ENCODE measurements at places on chromosomes 13 and 19.

GRCh38 chr19:10205636-10206035, 10.9 kb upstream of the DNMT1 start:
- no peak for DNase-seq

GRCh38 chr19:45906221-45906620, 3.8 kb upstream of the MYPOP start:
- DNase-seq: no peak

DNA sequence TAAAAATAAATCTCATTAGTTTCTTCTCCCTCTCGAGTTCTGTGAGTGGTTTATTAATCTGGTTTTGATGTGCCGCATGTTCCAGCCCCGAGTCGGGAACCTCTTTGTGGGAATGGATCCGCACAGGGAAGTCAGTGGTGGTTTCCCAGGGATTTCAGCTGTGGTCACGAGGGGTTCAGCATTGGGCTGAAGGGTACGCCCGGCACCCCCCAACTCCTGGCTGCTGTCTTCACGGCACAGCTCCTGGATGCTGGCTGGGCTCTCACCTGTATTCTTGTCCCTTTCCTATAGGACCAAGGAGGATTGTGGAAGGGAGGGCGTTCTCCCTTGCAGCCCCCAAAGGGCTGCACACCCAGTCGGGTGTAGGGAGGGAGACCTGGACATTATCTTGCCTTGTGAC, 167.8 kb downstream of the ZNF536 start:
- DNase-seq: no peak

GRCh38 chr19:16860118-16860517, 28.7 kb upstream of the F2RL3 start:
- no peak for DNase-seq

- no peak for DNase-seq
Measured at GRCh38 chr13:38850868-38851626, 139.6 kb downstream of the STOML3 start.

DNA sequence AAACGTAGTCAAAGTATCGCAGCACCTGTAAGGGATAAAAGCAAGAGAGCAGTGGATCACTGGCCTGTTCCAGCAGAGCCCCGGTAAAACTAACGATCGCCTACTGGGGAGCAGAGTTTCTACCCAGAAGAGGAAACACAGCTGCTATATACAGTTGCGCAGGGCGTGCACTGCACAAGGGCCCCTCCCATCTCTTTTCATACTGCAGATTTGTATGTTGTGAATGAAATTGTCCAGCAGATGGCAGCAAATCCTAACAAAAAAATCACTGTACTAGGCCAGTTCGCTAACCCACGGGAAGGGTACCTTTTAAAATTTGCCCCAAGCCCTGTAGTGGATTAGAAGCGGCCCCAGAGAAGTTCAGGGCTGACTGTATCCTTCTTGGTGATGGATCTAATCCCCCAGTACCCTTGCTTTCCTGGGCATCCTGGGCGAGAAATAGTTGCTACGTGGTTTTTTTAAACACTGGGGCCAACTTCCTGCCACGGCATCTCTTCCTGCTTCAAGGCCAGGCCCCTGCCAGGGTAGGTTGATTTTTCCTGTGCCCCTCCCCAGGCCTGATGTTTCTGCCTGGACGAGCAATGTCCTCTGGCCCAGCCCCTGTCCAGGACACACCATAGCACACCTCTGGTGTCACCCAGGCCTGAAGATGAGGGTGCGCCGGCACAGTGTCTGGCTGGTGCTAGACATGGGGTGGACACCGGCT, 127.0 kb downstream of the IER2 start:
- DNase-seq: peak; percentile 40

DNA sequence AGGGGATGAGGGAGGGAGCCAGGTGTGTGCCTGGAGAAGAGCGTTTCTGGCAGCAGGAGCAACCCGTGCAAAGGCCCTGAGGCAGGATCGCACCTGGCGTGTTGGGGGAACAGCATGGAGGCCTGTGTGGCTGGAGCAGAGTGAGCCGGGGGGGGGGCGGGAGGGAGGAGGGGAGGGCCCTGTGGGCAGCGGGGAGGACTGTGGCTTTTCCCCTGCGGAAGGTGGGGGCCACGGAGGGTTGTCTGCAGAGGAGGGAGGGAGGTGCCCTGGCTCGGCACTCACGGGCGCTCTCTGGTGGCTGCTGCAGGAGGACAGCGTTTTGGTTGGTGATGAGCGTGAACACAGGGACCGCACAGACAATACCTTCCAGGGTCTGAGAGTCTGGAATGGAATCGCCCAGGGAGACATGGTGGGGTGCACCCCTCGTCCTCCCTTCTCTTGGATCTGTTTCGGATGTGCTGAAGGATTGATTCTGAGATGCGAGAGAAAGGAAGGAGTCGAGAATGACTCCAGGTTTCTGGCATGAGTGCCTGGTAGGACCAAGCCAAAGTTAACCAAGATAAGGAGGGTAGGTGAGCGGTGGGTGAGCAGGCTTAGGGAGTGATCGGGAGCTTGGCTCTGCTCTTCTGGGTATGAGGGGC, 6.5 kb downstream of the RAB11B start:
- no peak for DNase-seq

DNA sequence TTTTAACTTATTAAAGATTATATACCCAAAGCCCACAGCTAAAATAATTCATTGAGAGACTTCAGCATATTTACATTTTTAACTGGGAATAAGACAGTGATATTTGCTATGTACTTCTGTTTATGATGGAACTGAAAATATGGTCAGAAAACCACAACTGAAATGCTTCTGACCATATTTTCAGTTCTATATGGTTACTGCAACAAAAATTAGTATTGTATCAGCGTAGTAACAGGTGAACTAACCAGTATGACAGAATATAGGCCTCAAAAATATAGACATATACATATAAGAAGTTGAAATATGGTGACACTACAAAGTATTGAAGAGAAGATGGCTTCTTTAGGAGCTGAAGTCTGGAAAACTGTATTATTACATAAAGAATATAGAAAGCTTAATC, 857.4 kb downstream of the OLFM4 start:
- DNase-seq: no peak

GRCh38 chr13:46388846-46389245, 1.8 kb upstream of the RUBCNL start:
- no peak for DNase-seq

DNA sequence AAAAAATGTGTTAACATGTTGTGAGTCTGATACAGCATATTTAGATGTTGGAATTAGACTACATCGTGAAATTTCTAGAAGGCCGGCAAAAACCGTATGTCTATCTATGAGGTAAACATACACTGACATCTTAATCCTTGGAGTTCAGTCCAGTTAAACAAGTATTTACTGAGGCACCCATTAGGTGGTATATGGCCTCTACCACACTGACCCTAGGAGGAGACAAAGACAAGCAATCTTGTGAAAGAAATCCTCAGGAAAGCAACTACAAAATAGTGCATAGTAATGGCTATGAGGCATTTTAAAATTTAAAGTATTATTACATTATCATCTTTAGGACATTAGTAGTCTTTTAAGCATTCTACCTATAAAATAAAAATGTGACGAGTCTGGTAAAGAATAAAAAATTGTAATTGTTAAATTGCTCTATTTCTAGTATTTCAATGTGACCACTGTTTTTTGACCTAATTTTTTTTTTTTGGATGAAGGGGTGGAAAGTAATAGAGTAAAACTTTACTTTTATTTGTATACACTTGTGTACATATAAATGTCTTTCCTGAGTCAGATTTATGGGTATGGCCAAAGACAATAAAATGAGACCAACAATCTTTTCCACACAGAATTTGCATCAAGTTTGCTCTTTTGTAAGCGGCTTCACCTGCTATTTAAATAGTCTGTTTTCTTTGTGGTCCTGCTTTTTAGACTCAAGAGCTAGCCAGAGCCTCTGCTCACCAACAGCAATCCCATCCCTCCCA, 50.5 kb downstream of the KATNAL1 start:
- no peak for DNase-seq

GRCh38 chr13:108269601-108270328, at the start of gene TNFSF13B:
TSS of gene TNFSF13B (plus strand) at chr13:108269718. CDS start at chr13:108269896, 178 bp downstream.
- DNase-seq: peak; percentile 48

GRCh38 chr19:38412491-38412890, 9.6 kb downstream of the FAM98C start:
- DNase-seq: no peak

- DNase-seq: no peak
Measured at GRCh38 chr19:18807861-18808331, 16.8 kb upstream of the COMP start.

- DNase-seq: peak; percentile 37
Measured at GRCh38 chr19:7908742-7909461, 5.2 kb downstream of the MAP2K7 start.

DNA sequence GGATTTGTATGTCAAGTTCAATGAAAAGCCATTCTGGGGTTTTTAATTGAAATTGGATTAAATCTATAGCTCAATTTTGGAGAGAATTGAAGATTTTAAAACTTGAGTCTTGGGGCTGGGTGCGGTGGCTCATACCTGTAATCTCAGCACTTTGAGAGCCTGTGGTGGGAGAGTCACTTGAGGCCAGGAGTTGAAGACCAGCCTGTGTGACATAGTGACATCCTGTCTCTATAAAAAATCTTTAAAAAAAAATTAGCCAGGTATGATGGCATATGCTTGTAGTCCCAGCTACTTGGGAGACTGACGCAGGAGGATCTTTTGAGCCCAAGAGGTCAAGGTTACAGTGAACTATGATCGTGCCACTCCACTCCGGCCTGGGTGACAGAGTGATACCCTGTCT, 41.2 kb downstream of the VAV1 start:
- no peak for DNase-seq

GRCh38 chr19:33108161-33108560, 23.8 kb upstream of the WDR88 start:
- no peak for DNase-seq

DNA sequence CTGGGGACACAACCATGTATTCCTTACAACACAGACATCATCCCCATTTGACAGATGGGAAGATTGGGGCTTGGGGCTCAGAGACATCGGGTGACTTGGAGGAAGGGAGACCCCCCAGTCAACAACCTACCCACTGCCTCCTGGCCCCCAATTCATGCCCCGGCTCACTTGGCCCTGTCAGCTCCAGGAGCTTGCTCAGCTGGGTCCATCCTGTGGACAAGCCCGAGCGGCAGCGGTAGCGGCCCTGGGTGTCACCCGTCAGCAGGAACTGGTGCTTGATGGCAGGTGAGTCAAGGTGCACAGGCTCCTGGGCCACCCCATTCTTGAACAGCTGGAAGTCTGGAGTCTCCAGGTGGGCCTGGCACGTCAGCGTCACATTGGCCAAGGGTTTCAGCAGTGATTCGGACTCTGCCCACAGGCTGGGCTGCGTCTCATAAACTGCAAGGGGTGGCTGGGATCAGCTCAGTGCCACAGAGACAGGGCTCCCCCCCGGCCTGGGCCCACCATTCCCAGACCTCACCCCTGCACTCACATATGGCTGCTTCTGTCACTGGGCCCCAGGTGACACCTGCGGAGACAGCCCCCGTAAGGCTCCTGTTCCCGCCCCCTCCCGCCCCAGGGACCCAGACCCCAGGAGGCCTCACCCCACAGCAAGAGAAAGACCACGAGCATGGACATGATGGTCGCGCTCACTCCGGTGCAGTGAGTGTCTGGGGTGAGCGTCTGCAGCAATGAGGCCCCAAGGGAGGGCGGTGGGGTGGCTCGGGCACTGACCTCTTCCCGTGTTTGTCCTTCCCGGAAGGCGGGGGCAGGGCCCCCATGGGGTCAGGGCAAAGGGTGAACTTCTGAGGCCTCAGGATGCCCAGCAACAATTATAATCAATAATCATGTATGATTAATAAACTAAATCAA, at the start of gene A1BG:
Gene A1BG, minus strand, starts transcription at position 733 of the 912 bp plus-strand sequence. Its CDS starts 55 bp downstream, at position 678.
- DNase-seq: no peak

GRCh38 chr13:114143806-114144605, 11.6 kb upstream of the RASA3 start:
- no peak for DNase-seq

GRCh38 chr13:28137596-28137995, 749 bp upstream of the PAN3 start:
- no peak for DNase-seq

DNA sequence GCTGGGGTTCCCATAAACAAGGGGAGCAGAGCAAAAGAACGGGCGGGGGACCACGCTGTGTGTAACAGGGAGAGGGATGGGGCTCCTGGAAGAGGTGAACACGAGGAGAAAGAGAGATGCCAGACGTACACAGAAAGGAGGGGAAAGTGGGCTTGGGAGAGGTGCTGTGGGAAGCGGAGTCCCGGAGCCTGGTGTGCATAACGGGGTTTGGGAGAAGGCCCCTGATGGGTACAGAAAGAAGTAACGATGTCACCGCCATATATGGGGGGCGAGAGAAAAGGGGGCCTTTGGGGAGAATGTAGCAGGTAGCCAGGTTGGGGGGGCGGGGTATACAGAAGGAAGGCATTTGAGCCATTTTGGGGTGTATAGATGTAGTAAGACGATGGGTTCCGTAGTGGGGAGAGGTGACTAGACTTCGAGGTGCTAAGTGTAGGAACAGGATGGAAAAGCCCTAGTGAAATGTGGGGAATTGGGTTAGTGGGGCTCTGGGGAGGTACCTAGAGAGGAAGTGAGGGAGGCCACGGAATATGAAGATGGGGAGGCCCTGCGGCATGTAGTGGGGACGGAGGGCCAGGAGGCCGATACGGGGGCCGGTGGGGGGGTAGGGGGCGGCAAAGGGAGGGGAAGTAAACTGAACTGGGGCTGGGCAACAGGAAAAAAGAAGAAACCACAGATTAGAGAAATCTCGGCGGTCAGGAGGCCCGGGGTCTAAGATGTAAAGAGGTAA, 787 bp downstream of the ZNF580 start:
- DNase-seq: no peak

GRCh38 chr19:12847159-12848139, 9.1 kb downstream of the MAST1 start:
- peak; percentile 88 for DNase-seq

- no peak for DNase-seq
Measured at GRCh38 chr13:102846261-102847015, 606 bp downstream of the ERCC5 start.

- no peak for DNase-seq
Measured at GRCh38 chr13:44930963-44931623, 58.2 kb downstream of the NUFIP1 start.

- DNase-seq: no peak
Measured at GRCh38 chr19:13865571-13866462, 11.1 kb upstream of the NANOS3 start.

GRCh38 chr13:44379885-44380284, 6.3 kb downstream of the SERP2 start:
- DNase-seq: no peak

- no peak for DNase-seq
Measured at GRCh38 chr13:59744747-59745391, 418.9 kb downstream of the DIAPH3 start.

DNA sequence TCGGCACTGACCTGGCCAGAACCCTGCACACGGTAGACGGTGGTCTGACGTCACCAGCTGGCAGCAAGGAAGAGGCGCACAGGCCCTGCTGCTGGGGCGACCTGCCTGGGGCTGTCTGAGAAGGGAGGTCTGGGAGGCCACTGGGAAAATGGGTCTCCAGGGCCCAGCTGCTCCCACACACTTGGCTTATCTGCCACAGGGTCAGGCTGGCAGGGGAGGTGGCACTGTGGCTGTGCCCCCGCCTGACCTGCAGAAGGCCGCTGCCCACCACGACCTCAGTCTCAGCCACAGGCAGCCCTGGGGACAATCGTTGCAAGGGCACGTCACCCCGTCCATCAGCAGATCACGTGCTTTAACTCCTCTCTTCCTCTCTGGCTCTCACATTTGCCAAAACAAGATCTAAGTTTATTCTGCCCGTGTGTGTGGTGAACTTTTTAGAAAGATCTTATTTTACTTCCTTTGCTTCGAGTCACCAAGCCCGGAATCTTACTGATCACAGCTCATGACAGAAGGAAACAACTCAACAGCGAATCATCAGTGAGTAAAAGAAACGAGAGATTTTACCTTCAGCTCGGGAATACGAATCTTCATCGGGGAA, 45.2 kb upstream of the RANBP3 start:
- no peak for DNase-seq

All from dorsolateral prefrontal cortex (tissue), 122 donors.